ENCODE measurements at places on chromosomes 2 and 18.

- no peak for DNase-seq
Measured at GRCh38 chr2:68044099-68044498, 18.7 kb downstream of the C1D start.

DNA sequence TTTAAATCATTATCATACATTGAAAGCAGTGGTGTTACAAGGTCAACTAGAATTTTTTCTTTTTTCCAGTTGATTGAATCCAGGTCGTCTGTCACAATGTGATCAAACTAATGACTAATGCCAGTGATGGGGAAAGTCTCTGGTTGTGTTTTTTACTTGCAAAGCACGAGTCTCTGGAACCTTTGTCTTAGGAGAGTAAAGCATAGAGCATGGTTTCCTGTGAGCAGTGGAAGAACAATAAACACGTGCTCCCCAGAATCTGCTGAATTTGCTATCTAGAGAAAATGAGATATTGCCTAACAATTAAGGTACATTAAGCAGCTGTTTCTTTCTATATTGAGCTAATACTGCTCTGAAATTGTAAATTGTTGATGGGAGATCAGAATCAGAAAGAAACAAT, 1332.4 kb upstream of the TMEFF2 start:
- DNase-seq, result no peak

DNA sequence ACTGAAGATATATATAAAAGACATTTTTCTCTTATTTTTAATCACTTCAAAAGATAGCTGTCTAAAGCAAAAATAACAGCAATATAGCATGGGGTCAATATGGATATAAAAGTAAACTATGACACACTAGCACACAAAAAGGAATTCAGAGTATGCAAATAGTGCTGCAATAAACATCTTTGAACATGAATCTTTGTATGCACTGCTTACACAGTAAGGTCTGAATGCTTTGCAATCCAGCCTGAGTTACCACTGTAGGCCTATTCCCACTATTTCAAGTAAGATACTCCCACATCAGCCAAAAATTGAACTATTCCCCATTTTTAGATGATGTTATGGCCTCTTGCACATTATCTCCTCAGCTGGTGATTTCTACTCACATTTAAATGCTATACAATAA, 27.4 kb upstream of the ERCC3 start:
- DNase-seq, result no peak

GRCh38 chr18:49169037-49169521, 218.3 kb upstream of the SMAD7 start:
- no peak for DNase-seq

DNA sequence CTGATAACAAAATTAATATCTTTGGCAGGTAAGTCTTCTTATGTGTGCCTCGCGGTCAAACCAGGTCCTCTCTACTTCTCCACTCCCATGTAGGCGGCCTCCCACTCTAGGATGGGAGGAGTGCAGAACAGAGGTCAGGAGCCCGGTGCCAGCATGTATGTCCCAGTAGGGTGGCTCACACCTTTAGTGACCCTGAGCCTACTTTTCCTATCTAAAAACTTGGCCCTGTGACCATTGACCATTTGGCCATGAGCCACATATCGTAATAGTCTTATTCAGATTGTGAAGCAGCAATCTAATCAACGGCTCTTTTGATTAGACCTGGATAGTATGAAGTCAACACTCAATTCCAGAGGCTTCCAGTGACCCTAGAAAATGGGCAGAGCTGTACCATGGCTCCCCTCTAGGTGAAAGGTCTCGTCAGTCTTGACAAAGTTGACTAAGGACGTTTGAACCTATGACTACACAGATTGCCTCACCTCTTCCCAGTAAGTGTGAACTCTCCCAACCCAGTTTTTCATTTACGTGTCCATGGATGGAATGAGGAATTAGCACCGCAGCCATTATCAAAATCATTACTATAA, 17.1 kb upstream of the FABP1 start:
- DNase-seq, result no peak

DNA sequence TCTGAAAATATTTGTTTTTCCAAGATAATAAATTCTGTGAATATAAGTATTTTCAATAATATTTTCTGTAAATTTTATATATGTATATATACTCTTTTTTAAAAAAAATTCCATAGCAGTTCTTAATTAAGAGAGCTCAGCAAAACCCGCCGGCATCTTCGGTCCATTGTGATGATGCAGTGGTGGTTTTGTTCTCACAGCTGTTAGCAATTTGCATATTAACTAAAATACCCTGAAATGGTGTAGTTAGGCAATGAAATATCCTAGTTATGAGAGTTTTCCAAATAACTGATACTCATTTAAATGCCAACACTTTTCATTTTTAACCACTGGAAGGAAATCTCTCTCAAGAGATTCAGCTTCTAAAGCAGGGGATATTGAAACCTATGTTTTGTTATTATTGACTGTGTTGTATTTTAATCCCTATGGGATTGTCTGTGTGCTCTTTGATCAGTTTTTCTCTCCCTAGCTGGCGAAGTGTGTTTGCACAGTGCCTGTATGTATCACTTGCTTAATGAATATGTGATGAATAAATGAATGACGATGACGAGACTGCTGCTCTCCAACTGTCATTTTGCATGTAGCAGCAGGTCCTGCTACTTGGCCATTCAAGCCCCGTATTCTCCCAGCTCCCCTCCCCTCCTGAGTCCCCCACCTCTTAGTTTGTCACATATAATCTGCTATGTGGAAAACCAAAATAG, 42.4 kb downstream of the PSMG2 start:
- DNase-seq, result no peak

DNA sequence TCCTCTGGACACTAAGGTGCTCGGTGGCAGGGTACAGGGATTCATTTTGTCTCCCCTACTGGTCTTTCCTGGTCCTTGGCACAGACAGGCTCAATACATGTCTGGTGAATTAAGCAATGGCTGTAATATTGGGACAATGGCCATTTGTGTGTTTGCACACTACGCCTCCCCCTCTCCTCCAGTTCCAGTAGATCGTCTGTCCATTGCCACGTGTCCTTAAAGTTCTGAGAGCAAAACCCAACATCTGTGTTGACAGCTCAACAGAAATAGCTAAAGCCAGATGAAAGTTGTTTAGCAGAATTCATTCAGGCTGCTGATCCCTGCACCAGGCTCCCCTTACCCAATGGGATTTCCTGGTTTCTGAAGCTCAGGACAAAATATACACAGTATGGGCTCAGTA, 9.0 kb upstream of the FABP1 start:
- no peak for DNase-seq

- no peak for DNase-seq
Measured at GRCh38 chr18:63894106-63894772, 6.7 kb downstream of the SERPINB2 start.

GRCh38 chr2:202941771-202942170, 29.7 kb downstream of the CARF start:
- DNase-seq, result no peak

DNA sequence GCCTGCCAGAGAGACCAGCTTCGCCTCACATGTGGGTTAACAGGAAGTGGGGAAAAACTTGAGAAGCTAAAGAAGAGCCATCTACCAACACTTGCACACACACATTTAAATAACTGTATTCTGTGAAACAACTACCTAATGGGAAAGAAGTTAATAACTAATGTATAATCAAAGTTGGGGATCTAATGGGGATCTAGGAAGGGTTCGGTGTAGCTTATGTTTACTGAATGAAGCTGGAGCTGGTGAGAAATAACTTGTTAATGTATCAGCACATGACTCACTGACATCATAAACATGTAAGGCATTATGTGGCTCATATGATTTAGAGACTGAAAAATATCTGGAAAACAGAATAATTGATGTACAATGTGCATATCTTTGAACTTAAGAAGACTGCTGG, 421.3 kb upstream of the NXPH2 start:
- DNase-seq, result no peak

GRCh38 chr2:149766339-149766738, 178.8 kb upstream of the MMADHC start:
- no peak for DNase-seq

DNA sequence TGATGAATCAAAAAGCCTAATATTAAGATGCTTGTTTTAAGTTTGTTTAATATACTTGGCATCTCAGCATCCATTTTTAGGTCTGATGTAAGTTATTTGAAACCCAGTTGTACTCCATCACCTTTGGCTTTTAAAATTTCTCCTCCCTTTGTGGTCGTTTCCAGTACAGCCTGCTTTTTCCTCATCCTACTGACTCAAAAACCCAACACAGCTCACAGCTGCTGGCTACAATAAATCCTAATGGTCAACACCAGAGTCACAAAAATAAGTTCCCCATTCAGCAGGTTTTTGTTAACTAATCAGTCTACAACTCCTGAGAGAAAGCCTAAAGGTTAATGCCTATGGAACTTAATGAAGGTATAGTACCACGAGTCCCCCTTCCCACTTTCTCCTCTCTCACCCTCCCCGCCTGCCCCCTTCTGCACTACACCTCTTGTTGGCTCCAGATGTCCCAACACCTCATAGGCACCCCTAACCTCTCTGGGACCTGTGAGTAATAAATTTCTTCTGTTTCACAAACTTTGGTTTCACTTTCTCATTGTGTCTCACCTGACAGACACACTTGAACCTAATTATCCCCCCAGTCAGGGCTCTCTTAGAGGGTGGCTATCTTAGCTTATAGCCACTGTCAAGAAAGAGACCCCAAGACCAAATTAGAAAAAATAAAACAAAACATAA, 148.6 kb downstream of the GALNT1 start:
- no peak for DNase-seq

- no peak for DNase-seq
Measured at GRCh38 chr18:8952769-8953760, 149.4 kb upstream of the NDUFV2 start.

- no peak for DNase-seq
Measured at GRCh38 chr2:60936757-60937156, 55.4 kb downstream of the REL start.

- DNase-seq, result no peak
Measured at GRCh38 chr2:146597291-146597690, 1247.5 kb upstream of the ACVR2A start.

GRCh38 chr2:45300026-45300750, 290.9 kb upstream of the SIX2 start:
- no peak for DNase-seq

GRCh38 chr18:48219810-48220499, 189.2 kb downstream of the ZBTB7C start:
- DNase-seq, result no peak

GRCh38 chr2:2102866-2103653, 228.0 kb downstream of the MYT1L start:
- DNase-seq, result no peak
